ENCODE measurements at places on chromosomes 16 and 17. TPM values are rescaled to one million over a fixed set of nuclear protein-coding genes. Genes with fewer than 3 reads are reported as not detected.

TMEM238L gene
- not detected for total RNA-seq

EXOC7 gene
- 81.2 TPM for total RNA-seq

NPIPA3 gene
- total RNA-seq: not detected

STH gene
- 1.7 TPM for total RNA-seq

SKAP1 gene
- total RNA-seq: 0.41 TPM

CPNE7 gene
- total RNA-seq: not detected

C1QTNF8 gene
- total RNA-seq: not detected

ABCC11 gene
- 0.41 TPM for total RNA-seq

MLLT6 gene
- total RNA-seq: 42.2 TPM

CCL15 gene
- not detected for total RNA-seq

AANAT gene
- total RNA-seq: not detected

PARD6A gene
- 2.2 TPM for total RNA-seq

KRTAP3-1 gene
- total RNA-seq: not detected

STAT5B gene
- 63.7 TPM for total RNA-seq

PPP1R1B gene
- 7.1 TPM for total RNA-seq

TRAPPC2L gene
- 17.1 TPM for total RNA-seq

OR4D1 gene
- not detected for total RNA-seq

SAP30BP gene
- 57.0 TPM for total RNA-seq

Data from tongue (tissue), 3 donors.